Diencephalon (tissue), 1 donor: ENCODE measurements at places on chromosomes 7 and 10. TPM values are rescaled to one million over a fixed set of nuclear protein-coding genes. Genes with fewer than 3 reads are reported as not detected.

Gene DNAJC1
- total RNA-seq, result 19.4 TPM

Gene RGS10
- 12.9 TPM for total RNA-seq

Gene PLXDC2
- 45.0 TPM for total RNA-seq

Gene OR2A5
- not detected for total RNA-seq

Gene CALD1
- 43.6 TPM for total RNA-seq

Gene ZNF804B
- total RNA-seq, result 8.3 TPM

Gene AKR1C8
- total RNA-seq, result not detected

Gene SPDYE11
- total RNA-seq, result not detected
